ENCODE measurements at places on chromosomes 6 and 20. TPM values are rescaled to one million over a fixed set of nuclear protein-coding genes. Genes with fewer than 3 reads are reported as not detected.

Gene TMEM217
- total RNA-seq = 0.93 TPM

Gene METTL24
- total RNA-seq = not detected

Gene FAXC
- total RNA-seq = 6.4 TPM

Gene PLN
- not detected for total RNA-seq

Gene HDGFL1
- total RNA-seq = not detected

Gene C20orf202
- total RNA-seq = not detected

Gene FOXS1
- 0.52 TPM for total RNA-seq

Gene CABLES2
- 4.5 TPM for total RNA-seq

Gene BCAS1
- total RNA-seq = 0.45 TPM

Gene KCNK5
- 1.2 TPM for total RNA-seq

Gene TTK
- 17.1 TPM for total RNA-seq

Gene SLC17A1
- not detected for total RNA-seq

Gene KHDC3L
- not detected for total RNA-seq

Gene MPIG6B
- not detected for total RNA-seq

Gene MCCD1
- total RNA-seq = not detected

Gene SLC22A23
- 10.3 TPM for total RNA-seq

Gene NTSR1
- 0.10 TPM for total RNA-seq

Gene FLOT1
- 96.8 TPM for total RNA-seq

Gene GJA10
- total RNA-seq = not detected

Gene FKBP1A
- 531 TPM for total RNA-seq

Gene RPL10A
- 1,548 TPM for total RNA-seq

Gene WFDC11
- total RNA-seq = not detected

Gene PSORS1C1
- 4.2 TPM for total RNA-seq

Gene FAM83B
- 0.09 TPM for total RNA-seq

Gene RAET1E
- 3.2 TPM for total RNA-seq

Gene ERVFRD-1
- total RNA-seq = not detected

Gene PCK1
- total RNA-seq = 0.09 TPM

Data from A549 treated with CORT108297 at 1 μM for 4 hours (cell line).